Occipital lobe (tissue), 3 donors: ENCODE measurements at places on chromosomes 11 and 22. TPM values are rescaled to one million over a fixed set of nuclear protein-coding genes. Genes with fewer than 3 reads are reported as not detected.

DNA sequence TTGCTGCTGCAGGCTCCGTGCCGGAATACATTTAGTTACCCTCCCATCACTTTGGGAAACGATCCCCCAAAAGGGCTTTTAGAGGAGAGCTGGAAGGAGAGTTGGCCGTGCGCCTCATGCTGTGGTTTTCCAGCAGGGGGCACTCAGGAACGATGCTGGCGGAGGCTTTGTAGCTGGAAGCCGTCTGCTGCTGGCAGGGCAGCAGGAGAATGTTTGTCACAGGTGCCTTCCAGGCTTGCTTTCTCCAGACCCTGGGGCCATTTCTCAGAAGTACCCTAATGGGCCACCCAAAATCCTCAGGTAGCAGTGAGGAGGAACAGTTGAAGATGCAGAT, 30.0 kb upstream of the CABP7 start:
- DNase-seq: peak; percentile 69

The APOA1 gene
- total RNA-seq: 0.78 TPM

The KCNK4 gene
- 3.0 TPM for total RNA-seq

DNA sequence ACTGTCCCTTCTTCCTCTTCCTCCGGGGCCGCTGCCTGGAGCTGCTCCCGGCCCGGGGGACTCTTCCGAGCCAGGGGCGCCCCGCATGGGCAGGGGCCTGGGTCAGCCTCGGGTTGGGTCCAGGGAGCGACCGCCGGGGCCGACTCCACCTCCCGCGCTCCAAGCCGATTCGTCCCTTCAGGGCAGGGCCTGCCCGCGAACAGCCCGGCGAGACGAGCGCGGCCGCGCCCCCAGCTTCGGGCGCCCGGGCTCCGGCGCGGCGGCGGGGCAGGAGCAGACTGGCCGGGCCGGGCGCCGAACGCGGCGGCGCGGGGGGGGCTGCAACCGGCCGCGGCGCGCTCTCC, at the start of gene LARGE1:
Gene LARGE1 (minus strand): TSS at position 280 of the 344 bp plus-strand sequence.
- no peak for DNase-seq

The DEPDC7 gene
- total RNA-seq: 3.1 TPM

The B4GALNT4 gene
- 99.5 TPM for total RNA-seq

DNA sequence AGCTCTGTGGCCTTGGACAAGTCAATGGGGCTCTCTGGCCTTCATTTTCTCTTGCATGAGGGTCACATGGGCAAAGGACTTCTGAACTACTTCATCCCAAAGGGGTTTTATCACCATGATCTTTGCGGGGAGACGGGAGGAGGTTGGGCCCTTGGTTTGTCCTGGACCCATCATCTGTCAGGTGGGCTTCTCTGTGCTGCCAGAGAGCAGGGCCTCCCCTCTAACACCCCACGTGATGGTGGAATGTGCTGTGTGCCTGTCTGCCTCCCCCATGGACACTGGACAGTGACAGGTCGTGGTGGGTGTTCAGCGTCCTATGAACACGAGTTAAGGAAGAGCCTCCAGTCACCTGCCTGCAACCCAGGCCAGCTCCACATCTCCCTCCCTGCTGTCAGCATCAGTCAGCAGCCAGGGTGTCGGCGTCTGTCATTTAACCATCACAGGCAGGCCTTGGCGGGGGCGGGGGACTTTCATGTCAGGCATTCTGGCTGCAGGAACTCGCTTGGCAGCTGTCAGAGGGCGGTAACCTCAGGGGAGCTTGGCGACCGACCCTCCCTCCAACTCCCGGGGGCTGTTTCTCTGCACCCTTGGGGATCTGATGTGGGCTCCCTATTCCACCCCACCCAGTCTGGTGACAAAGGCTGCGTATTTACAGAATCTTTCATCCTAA, 2.6 kb upstream of the SUN2 start:
- DNase-seq: no peak

The SERHL2 gene
- total RNA-seq: 5.6 TPM

DNA sequence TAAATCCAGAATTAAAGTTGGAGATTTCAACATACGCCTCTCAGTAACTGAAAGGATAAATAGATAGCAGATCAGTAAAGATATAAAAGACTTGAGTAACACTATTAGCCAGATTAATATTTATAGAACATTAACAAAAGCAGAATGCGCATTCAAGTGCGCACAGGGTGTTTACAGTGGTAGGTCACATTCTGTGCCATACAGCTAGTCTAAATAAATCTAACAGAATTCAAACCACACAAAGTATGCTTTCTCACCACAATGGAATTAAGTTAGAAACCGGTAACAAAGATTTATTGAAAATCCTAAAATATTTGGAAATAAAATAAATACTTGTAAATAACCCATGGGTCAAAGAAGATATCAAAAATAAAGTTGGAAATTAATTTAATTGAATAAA, 341.0 kb downstream of the DYNC2H1 start:
- no peak for DNase-seq
